ENCODE measurements at places on chromosomes 6 and 20.

GRCh38 chr6:111411978-111412566, 70.9 kb downstream of the REV3L start:
- no peak for DNase-seq

GRCh38 chr6:84801250-84801649, 36.9 kb upstream of the TBX18 start:
- no peak for DNase-seq

DNA sequence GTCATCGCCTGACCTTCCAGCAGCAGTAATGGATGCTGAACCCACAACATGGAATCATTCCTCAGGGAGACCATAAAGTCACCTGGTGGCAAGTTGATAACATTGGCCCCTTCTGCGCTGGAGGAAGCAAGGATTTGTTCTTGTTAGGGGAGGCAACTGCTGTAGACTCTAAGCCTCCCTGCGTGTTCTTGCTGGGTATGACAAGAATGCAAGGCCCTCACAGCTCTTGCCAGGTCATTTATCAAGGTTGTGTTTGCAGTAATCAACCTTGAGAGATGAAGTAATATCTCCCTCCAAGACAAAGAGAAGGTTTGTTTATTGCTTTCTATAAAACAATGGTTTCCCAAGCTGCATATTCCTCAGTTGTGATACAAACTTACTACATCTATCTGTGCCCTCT, 80.9 kb downstream of the PERP start:
- DNase-seq = no peak

GRCh38 chr20:45174434-45175364, at the start of gene PI3:
PI3 (plus strand) TSS chr20:45174902; CDS start chr20:45174923, 21 bp downstream.
- no peak for DNase-seq

DNA sequence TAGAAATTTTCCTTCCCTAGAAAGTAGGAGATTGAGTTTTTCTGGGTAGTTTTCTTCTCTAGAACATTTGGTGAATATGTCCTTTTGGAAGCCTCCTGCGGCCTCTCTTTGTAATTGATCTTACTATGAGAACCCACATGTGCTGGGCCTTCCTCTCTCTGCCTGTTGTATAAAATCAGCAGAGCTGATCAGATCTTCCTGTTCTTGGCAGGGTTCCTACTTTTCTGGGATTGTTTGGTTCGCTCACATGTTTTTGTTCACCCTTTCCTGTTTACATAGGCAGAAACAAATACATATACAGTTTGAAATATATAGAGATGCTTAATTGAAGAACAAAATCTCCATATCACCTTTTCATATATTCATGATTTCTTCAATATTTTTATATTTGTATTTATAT, 57.8 kb downstream of the IL22RA2 start:
- DNase-seq = no peak

DNA sequence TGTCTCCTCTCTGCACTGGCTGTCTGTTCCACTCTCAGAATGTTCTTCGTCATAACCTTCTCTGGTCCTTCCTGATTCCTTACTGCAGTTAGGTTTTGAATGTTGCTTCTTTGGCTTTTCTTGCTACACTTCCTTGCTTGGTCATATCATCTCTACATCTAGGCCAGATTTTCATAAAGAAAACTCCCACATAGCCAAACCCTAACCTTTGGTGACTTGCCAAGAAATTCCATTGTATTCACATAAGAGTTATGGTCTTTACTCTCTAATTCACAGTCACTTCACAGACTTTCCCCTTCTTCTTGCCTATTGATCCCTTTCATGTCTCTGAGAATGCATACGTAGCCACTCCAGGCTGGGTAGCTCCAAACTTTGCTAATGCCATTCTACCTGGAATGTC, 41.9 kb upstream of the SIM1 start:
- DNase-seq = no peak

GRCh38 chr20:38222231-38222922, 38.2 kb downstream of the KIAA1755 start:
- DNase-seq = no peak

- no peak for DNase-seq
These were observed 14.9 kb downstream of the TMEM170B start for GRCh38 chr6:11552442-11552841.

- no peak for DNase-seq
These were observed 314 bp downstream of the FARS2 start for GRCh38 chr6:5261545-5262109.

DNA sequence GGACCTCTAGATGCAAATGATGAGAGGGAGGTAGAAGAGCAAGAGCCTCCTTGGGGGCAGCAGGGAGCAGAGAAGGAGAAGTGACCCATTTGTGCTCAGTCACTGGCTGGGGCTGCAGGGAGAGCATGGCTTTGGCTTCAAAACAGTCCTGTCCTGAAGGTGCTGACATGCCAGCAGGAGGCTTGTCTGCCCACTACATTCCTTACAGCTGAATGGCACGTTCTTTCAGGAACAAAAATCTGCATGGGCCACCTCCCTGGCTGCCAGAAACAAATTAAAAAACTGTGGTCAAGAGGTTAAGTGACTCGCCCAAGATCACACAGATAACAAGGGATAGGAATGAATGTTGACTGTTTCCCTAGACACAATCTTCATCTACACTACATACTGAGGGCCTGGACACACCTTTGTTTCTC, 188.8 kb downstream of the HIVEP2 start:
- no peak for DNase-seq

DNA sequence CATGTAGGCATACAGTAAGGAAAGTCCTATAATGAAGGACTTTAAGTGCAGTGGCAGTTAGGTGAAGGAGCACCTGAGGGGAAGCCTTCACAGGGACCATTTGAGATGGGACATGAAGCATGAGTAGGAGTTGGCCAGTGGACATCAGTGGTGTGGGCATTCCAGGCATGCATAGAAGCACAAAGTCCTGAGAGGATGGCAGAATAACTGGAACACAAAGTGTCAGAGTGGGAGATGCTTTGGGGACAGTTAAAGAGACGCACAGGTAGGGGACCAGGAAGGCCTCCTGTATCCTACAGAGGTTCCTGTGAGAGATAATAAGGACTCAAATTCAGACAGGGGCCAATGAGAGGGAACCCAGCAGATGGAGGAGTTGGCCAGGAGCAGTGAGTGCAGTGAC, 26.4 kb upstream of the EFHC1 start:
- DNase-seq = no peak

GRCh38 chr6:105452924-105453756, 50.3 kb upstream of the PREP start:
- no peak for DNase-seq

- DNase-seq = no peak
These were observed 129.6 kb downstream of the PACRG start for GRCh38 chr6:162857326-162857725.

GRCh38 chr6:80523010-80523409, 416.5 kb downstream of the BCKDHB start:
- no peak for DNase-seq

DNA sequence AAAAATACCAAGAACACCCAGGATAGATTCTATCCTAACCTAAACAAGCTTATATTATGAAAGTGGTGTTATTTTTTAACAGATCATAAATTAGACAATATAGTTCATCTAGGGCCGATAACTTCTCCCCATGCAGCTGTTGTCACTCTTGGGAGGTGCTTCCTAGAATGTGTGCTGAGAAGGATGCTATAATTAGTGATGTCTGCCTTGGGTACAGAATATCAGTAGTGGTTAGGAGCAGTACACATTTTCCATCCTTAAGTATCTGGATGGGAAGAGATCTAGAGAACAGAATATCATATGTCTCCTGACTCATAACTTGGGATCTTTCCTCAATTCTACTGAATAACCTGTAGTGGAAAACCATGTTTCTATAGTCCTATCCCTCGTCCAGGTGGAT, 214.5 kb downstream of the BCKDHB start:
- DNase-seq = no peak

DNA sequence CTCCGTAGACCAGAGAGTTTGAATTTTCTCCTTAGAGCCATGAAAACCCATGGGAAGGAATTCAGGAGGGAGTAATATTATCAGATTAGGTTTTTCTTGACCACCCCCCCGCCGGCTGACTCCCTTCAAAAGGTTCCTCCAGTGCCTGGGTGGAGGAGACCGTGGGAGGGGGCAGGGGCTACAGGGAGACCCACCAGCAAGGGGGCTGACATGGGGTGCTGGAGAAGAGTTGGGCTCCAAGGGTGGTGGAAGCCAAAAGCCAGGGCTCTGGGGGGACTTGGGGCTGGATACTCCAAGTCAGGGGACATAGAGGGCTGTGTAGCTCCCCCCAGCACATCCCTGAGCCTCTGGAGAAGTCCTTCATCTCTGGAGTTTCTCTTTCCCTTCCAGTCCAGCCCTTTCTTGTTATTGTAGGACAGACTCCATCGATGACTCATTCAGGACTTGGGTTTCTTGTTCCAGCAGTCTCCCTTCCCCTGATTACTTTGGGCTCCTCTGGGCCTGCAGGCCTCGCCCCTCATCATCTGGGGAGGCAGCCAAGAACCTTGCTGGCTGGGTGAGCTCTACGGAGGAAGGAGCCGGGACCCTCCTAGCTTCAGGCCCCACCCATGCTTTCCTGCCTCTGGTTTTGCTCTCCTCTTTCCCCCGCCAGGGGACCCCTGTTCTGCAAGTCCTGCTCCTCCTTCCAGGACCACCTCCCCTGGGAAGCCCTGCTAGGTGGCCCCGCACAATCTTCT, 10.5 kb upstream of the KIAA1755 start:
- no peak for DNase-seq

GRCh38 chr6:37657112-37657886, 40.4 kb downstream of the MDGA1 start:
- no peak for DNase-seq

GRCh38 chr6:156790711-156791319, 13.6 kb downstream of the ARID1B start:
- DNase-seq = no peak

DNA sequence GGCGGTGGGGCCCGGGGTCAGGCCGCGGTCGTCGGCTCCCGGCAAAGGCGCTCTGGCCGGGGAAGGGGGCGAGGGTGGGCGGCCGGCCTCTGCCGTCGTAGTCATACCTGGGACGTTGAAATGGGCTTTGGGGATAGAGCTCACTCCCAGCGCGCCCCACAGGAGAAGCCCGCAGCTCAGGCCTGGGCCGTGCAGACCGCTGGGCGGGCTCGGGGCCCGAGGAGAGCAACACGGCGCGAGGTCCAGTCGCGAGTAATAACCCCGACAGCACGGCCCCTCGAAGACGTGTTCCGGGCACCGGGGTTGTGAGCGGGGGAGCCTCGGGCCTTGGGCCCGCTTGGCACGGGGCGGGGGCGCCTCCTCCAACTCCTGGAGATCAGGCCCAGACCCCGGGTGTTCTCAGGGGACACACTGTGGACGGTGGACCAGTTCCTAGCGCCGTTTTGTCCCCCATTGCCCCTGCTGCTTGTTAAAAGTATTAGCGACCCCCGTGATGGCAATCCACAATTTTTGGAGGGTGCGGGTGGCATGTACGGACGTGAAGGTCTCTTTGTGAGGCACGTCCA, 10.9 kb downstream of the FOXC1 start:
- no peak for DNase-seq

DNA sequence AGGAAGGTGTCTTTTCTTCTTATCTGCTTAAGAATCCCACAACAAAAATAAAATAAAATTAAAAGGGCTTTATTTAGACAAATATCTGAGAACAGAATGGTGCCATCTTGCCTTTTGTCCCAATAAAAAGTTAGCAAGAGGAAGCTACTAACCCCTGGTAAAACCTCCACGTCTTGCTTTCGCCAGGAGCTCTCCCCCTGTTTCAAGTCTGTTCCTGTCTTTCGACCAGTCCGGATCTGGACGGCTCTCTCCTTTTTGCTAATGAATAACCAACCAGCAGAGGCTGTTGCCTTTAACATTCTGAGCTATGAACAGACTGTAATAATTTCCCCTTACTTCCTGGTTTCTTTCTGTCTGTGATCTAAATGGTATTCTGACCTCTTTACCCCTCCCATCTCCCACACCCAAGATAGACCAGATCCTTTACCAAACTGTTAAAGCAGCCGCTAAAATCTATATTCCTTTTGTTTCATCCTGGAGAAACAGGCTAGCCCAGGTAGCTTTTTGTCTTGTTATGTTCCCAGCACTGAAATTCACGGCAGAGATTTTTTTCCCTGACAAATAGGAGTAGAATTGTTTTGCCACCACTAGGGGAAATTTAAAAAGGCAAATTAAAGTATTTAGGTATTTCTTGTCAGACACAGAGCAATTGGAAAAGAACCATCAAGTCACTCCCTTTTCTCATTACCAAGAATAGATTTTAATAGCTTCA, at the start of gene FRK:
TSS of gene FRK (minus strand) at position 320 of the 712 bp plus-strand sequence. CDS start 580 bp downstream, outside the sequence.
- no peak for DNase-seq

- no peak for DNase-seq
These were observed 295.3 kb upstream of the SULF2 start for GRCh38 chr20:48080583-48080982.

DNA sequence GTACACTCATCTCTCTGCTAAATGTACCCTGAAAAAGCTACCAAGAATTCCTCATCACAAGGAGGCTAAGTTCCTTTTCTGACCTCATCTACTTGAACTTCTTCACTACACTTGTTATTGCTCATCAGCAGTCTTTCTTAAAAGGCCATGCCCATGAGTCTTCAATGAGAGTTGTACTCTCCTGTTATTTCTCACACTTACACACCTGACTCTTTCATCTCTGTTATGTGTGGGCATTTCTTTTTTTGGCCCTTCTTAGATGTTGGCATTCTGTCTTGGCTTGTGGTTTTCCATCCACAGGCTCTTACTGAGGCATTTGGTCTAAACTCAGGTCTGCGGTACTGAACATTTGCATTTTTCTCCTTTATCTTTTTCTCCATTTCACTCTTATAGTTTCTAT, 10.7 kb upstream of the SLC17A1 start:
- no peak for DNase-seq

DNA sequence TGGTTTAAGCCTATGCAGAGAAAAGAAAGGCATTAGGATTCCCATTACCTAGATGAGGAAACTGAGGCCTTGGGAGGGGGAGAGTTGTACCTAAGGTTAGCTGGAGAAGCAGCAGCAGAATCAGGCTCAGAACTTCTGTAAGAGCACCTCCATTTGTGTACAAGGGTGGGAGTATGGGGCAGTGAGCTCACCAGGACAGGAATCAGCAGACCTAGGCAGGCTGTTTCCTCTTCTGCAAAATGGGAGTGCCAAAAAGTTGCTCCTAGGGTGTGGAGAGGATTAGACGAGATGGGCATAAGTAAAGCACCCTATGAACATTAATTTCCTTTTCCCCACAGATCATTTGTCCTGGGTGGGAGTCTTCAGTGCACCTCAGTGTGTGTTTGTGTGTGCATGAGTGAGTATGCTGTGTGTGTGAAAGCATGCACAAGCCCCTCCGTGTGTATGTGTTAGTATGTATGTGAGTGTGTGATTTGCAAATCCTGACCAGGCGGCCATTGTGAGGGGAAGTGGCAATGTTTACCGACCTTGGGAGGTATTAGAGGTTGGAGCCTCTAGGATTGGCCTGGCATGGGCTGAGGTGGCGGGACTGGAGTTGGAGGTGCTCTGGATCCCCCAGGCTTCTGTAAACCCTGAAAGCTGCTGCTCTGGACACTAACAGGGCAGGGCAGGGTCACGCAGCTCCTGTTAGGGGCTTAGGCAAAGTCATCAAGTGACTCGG, 78.8 kb downstream of the VEGFA start:
- no peak for DNase-seq

DNA sequence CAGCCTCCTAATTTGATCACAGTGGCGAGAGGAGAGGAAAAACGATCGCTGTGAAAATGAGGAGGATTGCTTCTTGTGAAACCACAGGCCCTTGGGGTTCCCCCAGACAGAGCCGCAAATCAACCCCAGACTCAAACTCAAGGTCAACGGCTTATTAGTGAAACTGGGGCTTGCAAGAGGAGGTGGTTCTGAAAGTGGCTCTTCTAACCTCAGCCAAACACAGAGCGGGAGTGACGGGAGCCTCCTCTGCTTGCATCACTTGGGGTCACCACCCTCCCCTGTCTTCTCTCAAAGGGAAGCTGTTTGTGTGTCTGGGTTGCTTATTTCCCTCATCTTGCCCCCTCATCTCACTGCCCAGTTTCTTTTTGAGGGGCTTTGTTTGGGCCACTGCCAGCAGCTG, 28.7 kb downstream of the SAYSD1 start:
- DNase-seq = no peak

Measured in NCI-H2081 treated with DMSO at 0.1 percent for 48 hours (cell line).